ENCODE measurements at places on chromosomes 3 and 15.

DNA sequence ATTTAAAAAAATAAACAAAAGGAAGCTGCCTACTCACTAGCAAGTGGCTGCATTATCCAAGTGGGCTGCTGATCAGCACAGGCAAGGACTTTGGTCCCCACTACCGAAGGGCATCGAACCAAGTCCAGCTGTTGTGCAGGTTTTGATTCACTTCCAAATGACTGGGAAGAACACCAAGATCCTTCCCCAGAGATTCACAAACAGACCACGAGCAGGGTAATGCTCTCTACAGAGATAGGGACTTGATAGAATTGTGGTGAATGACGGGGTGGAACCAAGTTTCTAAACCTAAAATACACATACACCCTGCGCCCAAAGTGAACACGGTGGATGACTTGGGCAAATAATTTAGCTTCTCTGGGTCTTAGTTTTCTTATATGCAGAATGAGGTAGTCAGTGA, 203.7 kb upstream of the ICE2 start:
- no peak for DNase-seq

GRCh38 chr15:40192942-40193341, 32.1 kb downstream of the BUB1B start:
- no peak for DNase-seq

- no peak for DNase-seq
Measured at GRCh38 chr3:195169011-195169649, 101.8 kb downstream of the XXYLT1 start.

DNA sequence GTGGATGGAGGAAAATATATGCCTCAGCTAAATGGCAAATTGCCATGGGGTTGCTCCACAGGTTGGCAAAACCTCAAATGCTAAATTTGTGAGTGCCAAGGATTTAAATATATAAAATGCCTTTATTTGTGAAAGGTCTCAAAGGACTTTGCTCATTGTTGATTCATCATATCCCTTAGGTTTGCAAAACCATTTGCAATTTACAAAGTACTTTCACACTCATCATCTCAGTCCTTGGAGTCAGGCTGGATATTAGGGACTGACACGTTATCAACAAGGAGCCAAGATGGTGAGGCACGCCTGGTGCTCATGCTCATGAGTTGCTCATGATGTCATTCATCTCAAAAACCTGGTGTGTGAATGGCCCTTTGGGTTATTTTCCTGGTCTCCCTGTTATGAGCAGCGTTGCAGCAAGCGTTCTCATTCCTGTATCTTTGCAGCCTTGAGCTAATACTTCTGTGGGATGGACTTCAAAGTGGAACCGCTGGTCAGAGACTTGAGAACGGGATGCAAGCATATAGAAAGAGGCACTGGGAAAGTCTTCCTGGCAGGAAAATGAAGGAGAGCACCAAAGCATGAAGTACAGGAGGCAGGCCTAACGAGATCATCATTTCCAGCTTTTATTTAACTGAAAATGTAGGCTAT, 66.0 kb downstream of the MYO1E start:
- DNase-seq = no peak

DNA sequence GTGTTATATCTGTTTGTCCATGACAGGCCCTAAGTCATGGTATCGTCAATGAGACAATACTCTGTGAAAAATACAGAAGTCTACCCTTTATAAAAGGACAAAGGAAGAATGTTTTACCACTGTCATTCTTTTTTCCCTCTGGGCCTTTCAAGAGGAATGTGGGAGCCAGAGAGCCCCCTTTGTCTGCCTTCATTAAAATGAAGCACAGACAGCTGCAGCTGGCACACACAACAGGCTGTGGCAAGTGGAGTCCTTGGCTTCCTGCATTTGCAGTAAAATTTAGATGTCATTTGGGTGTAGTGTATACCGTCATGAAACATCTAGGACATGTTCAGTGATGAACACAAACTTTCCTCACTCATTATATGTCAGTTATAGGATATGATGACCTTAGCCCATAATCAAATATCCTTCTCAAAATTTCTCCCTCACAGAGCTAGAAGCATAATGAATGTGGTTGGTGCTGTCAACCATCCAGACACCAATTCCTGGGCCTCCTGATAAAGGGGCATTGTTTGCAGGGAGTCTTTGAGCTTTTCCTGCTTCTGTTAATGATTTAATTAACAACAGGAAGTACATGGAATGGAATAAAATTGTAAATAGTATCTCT, 76.4 kb downstream of the DHX36 start:
- DNase-seq = no peak

GRCh38 chr3:160012108-160012507, 23.5 kb downstream of the IL12A start:
- no peak for DNase-seq

- DNase-seq = no peak
Measured at GRCh38 chr3:142228964-142229363, 3.6 kb upstream of the GK5 start.

DNA sequence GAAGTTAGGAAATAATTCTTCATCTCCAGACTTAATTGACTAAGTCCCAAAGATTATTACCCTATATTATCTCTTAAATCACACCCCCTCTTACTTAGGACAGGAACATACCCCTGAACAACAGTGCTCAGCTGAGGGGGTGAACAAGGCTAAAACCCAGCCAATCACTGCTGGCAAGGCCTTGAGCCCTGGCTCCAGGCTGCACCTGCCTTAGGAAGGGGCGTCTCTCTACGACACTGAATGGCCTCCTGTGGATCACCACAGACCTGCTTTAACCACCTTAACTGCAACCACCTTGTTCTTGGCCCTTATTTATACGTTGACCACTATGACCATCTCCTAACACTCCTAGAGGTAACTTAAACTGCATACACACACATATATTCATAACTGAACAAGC, 267.4 kb upstream of the THBS1 start:
- no peak for DNase-seq

DNA sequence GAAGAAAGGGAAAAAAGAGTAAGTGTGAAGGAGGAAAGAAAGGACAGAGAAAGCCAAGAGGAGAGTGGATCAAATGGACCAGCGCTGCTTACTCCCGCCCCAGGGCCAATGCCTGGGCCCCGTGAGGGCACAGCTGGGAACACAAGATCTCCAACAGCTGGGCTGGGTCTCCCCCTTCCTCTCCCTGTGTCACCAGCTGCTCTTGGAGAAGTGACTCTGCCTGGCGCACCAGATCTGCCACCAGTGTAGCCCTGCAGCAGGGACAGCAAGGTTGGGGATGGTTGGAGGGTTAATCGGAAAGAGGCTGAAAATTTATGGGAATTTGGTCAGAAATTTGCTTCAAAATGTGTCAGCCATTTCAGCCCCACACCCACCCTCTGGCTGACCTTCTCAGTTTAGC, 8.4 kb downstream of the CDAN1 start:
- DNase-seq = no peak

DNA sequence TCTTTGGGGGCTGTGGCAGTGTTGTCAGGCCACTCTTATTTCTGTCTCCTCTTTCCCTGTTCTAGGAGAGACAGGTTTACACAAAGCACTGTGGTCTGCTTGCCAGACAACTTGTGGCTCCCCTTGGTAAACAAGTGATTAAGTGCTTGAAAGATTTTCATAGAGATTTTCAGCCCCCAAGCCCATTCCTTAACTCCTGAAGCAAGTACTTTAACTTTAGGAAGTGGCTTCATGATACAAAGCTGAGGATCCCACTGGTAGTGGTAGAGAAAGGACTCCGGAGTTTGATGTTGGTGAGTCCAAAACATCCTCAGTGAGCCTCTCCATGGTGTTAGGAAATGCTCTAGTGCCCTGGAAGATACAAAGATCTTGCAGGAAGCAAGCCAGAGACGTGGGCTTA, 12.0 kb downstream of the ZBTB38 start:
- no peak for DNase-seq

GRCh38 chr3:119536757-119537156, 22.7 kb downstream of the CD80 start:
- no peak for DNase-seq

DNA sequence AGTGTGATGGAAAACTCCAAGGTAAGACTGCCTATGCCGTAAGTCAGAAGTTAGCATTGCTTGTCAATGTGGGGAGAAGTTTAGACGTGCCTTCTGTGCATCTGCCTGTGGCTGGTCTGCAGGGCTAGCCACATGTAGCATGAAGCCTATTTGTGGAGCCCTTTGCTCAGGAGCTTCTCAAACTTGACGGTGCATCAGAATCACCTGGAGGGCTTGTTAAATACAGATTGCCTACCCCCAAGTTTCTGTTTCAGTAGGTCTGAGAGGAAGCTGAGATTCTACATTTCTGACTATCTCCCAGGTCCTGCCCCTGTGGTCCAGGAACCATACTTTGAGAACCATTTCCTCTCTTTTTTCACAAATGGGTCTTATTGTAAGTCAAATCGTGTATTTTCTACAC, 292.1 kb upstream of the TPM1 start:
- no peak for DNase-seq

DNA sequence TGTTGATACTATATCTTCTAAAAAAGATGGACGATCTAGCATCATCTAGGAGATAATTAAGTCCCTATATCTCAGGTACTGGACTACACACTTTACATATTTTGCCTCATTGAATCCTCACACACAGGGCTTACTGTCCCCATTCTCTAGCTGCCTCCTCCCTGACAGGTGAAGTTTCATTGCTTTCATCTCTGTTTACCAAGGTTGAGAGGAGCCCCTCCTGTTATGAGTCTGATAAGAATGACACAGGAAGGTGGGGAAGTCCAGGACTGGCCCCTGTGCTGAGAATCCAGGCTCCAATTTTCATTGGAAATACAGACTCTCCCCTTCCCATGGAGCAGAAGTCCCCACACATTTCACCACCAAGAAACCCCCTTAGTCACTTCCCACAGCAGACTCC, 105.2 kb downstream of the XXYLT1 start:
- no peak for DNase-seq

DNA sequence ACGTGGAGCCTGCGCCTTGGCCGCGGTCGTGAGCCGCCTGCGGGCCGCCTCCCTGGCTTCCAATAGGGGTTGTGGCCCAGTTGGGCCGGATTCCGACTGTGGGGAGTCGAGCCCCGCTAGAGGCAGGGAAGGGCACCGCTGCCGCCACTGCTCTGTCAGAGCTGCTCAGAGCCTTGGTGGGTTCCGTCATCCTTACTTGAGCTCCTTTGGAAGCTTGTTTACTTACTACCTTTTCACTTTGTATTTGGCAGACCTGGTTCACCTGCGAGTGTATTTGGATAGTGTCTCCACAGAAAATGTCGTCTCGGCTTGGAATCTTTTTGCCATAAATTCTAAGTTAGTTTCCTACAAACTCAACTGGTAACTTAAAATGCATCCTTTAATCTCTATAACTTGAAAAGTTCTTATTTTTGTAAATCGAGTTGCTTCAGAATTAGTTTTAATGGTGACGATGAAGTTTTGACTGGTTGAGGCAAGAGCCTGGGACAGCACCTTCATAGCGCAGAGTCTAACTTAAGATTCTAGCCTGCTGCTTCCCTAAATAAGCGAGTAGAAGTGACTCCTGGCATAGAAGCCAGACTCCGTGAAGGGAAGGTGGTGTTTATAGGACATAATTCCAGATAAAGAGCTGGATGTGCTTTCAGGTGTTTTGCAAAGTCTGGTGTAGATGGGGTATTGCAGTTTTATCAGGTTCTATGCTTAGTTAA, 800 bp downstream of the DAG1 start:
- no peak for DNase-seq

DNA sequence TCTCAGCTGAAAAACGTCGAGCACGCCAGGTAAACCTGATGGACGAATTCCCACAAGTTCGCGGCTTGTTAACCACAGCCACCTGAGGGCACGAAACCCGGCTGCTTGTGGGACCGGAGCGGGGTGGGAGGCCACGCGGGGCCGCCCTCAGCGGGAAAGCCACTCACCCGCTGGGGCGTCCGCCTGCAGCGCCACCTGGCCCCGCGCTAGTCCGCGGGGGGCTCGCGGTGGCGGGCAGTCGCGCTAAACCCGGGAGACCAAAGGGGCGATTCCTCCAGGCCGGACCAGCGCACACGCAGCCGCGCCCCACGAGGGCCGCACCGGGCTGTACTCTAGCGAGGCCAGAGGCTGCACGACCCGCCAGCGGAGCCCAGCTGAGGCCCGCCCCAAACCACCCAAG, 15.7 kb upstream of the CFAP161 start:
- DNase-seq = no peak

GRCh38 chr3:64392001-64392400, 166.7 kb upstream of the PRICKLE2 start:
- no peak for DNase-seq

DNA sequence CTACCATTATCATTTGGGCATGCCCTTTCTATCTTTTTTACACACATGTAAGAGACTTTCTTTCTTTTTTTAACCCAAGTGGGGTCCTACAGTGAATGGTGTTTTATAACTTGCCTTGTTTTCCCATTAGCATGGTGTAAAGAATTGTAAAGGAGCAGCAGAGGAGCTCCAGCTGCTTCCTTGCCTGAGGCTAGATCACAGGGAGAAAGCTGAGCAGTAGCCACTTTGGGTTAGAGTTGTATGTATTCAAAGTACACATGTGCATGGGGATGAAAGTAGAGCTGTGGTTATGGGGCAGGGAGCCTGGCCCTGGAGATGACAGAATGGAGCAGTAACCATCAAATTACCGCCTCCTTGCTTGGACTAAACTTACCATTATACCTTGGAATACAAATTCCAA, 231.1 kb upstream of the PDZRN3 start:
- no peak for DNase-seq

DNA sequence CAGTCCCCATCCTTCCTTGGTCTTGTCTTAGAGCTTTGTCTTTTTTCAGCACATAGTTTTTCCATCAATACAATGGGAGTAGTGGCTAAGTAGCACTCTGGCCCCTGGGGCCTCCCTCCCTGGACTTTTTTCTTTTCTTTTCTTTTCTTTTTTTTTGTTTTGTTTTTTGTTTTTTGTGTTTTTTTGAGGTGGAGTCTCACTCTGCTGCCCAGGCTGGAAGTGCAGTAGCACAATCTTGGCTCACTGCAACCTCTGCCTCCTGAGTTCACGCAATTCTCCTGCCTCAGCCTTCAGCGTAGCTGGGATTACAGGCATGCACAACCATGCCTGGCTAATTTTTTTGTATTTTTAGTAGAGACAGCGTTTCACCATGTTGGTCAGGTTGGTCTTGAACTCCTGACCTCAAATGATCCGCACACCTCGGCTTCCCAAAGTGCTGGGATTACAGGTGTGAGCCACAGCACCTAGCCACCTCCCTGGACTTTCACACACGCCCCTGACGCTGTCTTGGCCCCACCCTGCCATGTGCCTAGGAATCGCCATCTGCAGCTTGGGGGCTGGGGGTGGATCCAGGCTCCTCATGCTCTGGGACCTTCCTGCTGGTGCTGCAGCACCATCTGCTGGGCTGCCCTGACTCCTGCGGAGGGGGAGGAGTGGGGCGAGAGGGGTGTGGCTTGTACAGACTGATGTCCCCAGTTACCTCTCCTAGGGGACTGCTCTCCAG, 2.8 kb downstream of the C15orf39 start:
- DNase-seq = peak; percentile 93

DNA sequence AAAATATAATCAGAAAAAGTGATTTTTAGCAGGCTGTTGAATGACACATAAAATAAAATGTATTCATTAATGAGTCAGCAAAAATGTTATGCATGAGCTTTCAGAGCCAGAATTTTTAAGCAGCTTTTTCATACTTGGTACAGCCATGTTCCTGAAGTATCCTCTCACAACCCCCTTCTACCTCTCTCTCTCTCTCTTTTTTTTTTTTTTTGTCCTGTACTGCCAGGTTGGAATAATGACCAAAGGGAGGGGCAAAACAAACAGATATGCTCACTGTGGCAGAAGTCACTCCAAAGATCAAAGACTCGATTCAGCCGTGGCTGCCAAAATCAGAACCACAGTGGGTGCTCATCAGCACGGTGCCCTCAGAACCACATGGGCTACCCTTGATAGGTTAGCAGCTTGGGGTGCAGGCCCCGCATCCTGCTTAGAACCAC, 383.0 kb downstream of the ZBTB20 start:
- peak; percentile 23 for DNase-seq
